ENCODE measurements at places on chromosomes 3 and 15. TPM values are rescaled to one million over a fixed set of nuclear protein-coding genes. Genes with fewer than 3 reads are reported as not detected.

GRCh38 chr3:64228110-64228509, 2.8 kb upstream of the PRICKLE2 start:
- DNase-seq: no peak

BTBD1 gene
- 69.6 TPM for total RNA-seq

GRCh38 chr15:49758456-49758855, 137.6 kb downstream of the DTWD1 start:
- no peak for DNase-seq

DNA sequence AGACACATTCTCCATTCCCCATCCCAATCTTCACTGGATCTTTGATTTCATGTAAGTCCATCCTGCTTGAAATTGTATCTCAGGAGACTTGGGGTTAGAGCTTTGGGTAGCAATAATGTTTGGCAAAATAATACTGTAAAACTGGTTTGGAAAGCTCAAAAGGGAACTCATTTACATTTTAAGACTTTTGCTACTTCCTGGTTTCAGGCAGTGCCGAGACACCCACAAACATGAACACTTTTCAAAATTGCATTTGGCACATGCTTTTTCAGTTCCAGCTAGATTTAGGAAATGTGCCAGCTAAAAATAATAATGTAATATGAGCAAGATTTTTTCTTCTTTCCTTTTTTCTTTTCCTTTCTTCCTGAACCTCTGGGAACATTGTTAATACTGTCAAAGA, 145.7 kb upstream of the CBLB start:
- no peak for DNase-seq

OXTR gene
- 3.6 TPM for total RNA-seq

ZBBX gene
- not detected for total RNA-seq

DNA sequence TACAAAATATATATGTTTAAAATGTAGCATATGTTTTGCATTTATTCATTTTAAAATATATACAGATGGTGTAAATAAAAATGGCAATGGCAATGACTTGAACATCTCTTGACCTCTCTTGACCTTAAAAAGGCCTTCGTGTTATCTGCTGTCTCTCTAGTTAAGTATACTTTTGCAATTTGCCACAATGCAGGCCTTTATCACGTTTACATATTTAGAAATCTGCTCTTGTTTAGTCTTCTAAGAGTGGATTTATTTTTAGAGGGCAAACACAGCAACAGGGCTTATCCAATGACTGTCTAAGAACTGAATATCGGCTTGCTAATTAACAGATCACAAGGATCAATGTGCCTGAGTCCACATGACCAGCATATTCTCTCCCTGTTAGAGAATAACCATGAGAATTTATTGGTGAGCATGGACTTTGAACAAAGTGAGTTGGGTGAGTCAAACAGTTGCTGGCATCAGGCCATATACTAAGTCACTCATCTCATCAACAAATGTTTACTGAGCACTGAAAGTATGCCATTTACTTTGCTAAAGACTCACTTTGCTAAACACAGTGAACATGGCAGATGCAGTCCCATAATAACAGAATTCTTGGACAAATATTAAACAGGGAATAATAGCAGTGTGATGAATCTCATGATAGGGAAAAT, 48.2 kb downstream of the MDFIC2 start:
- no peak for DNase-seq

HES1 gene
- total RNA-seq: 32.3 TPM

SLC38A3 gene
- not detected for total RNA-seq

FBXL2 gene
- 10.9 TPM for total RNA-seq

DNA sequence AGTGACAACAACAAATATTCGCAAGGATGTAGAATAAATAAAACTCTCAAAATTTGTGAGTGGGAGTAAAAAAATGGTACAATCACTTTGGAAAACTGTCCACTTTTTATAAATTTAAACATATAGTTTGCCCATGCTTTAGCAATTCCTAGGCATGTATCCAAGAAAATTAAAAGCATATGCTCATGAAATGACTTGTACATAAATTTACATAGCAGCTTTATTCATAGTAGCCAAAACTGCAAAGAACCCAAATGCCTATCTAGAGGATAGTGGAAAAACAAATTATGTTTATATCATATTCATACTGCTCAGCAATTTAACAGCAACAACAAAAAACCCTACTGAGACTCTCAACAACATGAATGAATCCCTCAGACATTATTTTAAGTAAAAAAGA, 363.6 kb upstream of the CCDC54 start:
- DNase-seq: no peak

SGO1 gene
- not detected for total RNA-seq

SPINK8 gene
- total RNA-seq: not detected

- DNase-seq: peak; percentile 81
Measured at GRCh38 chr15:71149646-71150557, 34.6 kb downstream of the THSD4 start.

SMAD6 gene
- total RNA-seq: 17.5 TPM

GOLGA6L7 gene
- not detected for total RNA-seq
